ENCODE measurements at places on chromosomes 16 and 17.

DNA sequence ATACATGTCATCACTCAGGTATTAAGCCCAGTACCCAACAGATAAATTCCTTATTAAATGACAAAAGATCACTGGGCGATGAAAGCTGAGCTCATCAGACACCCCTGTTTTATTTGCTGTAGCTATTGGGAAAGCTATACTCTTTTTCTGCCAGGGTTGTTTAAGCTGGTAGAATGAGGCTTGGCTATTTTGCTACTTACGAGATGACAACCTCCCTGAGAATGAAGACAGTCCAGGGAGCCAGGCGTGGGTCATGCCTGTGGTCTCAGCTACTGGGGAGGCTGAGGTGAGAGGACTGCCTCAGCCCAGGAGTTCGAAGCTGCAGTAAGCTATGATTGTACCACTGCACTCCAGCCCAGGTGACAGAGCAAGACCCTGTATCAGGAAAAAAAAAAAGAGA is 4.3 kb upstream of the SH2B1 start:
- no peak for DNase-seq

GRCh38 chr16:6777624-6778023 is 555.0 kb upstream of the RBFOX1 start:
- DNase-seq, result no peak

DNA sequence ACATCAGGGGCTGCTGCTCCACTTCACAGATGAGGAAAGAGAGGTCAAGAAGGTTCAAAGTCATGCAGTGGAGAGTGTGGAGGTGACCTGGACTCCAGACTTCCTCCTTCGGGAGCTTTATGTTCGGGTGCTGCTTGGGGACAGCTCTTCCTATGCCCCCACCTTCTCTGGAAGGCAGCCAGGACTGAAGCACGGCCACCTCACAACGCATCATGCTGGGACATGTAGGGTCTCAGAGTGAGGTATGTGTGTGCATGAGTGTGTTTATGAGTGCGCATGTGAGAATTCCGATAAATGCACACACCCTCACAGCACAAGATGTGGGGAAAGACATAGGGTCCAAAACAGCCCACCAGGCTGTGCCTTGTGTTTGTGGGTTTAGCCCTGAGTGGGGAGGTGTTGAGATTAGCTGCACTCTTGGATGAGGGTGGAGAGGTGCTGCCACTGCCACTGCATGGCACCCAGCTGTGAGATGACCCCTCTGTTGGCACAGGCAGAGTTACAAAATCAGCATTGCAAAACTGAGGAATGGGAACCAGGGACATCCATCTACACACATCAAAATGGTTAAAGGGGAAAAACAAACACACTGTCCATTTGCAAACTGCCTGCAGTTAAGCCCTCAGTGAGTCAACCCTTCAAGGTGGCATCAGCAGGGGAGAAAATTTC is 367.4 kb downstream of the SEC14L1 start:
- DNase-seq, result no peak

GRCh38 chr16:3444032-3444388 is 530 bp downstream of the NAA60 start:
- no peak for DNase-seq

DNA sequence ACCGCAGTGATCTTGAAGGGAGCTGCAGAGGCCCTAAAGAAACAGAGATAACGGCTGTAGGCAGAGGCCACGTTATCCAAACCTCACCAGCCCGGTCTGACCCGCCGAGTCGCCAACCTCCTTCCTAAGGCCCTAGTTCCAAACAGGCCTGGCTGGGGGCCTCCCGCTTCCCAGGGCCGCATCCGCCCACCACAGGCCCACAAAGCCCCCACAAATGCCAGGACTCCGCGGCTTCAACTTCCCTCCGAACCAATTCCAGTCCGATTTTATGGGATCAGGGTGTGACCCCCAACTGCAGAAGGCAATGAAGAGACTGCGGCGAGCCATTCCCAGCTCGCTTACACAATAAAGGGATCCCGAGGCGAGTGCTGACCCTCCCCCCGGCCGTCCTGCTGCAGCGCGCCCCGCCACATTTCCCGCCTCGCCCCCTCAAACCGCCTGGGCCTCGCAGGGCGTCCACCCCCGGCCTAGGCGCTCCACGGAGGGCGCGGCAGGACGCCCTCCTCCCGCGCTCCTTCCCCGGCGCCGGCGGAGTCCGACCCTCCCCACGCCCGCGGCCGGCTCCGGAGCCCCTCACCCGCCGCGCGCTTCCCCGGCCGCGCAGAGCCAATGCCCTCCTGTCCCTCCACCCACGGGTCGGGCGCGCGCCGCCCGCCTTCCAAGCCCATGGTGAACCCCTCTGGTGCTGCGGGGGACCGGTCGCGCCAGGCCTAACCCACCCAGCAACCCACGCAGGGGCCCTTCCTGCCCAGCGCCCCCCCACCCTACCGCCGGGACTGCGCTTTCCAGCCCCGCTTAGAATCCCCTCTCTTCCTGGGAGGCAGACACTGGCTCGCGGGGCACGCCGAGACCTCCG is 926 bp downstream of the MYH10 start:
- peak; percentile 36 for DNase-seq

DNA sequence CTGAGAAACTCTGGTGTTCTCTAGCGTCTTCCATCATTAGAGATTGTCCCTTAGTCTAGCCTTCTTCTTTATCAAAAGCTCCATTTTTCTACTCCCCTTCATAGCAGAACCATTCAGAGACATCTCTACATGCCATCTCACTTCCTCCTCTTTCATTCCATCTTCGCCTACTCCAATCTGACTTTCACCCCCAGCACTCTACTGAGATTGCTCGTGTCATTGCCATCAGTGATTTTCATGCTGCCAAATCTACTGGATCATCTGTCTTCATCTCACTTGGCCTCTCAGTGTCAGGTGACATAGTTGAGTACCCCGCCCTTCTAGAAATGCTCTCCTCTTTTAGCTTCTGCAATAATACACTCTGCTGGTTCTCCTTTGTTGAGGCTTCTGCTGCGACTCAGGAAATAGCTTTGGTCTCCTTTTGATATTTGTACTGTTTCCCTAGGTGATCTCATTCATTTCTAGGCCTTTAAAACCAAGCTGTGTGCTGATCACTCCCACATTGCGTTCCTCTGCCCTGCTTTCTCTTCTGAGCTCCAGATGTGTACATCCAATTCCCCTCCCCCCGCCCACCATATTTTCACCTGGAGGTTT is 119.1 kb downstream of the FTO start:
- no peak for DNase-seq

- DNase-seq, result no peak
Measured at GRCh38 chr17:66849851-66850580, 15.1 kb downstream of the CACNG5 start.

DNA sequence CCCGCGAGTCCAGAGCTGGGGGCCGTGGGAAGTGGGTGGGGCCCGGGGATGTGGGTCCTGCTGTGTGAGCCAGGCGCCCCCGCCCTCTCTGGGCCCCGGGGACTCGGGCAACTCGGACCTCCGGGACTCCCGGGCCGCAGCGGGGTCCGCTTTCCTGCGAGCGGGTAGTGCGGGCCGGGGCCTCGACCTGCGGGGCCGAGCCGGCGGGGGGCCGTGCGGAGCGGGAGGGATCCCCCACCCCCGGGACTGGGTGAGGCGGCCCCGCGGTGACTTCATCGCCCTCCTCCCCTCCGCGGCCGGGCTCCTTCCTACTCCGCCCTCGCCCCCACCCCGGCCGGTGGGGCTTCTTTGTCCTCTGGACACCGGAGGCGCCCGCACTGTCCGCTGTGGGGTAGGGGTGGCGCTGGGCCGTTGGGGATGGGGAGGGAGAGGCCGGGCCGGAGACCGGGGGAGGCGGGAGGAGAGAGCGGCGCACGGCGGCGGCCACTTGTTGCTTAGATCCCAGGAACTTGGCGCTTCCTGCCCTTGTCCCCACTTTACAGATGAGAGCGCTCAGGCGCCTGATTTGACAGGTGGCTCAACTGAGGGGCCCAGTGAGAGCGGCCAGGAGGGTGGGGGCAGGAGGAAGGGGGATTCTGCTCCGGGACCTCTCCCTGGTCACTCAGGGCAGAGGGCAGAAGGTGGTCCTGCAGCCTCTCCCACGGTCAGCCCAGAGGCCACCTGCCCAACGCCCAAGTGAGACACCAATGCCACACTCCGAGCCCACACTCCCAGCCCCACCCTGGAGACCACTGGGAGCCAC is 874 bp downstream of the CMTM3 start:
- no peak for DNase-seq

DNA sequence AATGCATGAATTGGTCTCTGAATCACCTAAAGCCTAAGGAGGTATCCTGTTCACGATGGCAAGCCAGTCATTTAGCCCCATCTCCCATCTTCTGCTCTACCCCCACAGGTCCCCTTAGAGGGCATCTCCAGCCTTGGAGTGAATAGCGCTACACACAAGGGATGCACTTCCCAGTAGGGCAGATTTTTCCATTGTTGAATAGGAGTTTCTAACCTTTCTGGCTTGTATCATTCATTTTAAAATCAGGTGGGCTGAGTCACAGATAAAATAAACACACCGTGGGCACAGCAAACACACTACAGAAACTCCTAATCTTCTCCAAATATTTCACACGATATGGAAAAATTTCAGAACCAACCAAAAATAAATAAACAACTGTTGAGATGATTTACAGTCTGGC is 201.2 kb upstream of the NOG start:
- no peak for DNase-seq

DNA sequence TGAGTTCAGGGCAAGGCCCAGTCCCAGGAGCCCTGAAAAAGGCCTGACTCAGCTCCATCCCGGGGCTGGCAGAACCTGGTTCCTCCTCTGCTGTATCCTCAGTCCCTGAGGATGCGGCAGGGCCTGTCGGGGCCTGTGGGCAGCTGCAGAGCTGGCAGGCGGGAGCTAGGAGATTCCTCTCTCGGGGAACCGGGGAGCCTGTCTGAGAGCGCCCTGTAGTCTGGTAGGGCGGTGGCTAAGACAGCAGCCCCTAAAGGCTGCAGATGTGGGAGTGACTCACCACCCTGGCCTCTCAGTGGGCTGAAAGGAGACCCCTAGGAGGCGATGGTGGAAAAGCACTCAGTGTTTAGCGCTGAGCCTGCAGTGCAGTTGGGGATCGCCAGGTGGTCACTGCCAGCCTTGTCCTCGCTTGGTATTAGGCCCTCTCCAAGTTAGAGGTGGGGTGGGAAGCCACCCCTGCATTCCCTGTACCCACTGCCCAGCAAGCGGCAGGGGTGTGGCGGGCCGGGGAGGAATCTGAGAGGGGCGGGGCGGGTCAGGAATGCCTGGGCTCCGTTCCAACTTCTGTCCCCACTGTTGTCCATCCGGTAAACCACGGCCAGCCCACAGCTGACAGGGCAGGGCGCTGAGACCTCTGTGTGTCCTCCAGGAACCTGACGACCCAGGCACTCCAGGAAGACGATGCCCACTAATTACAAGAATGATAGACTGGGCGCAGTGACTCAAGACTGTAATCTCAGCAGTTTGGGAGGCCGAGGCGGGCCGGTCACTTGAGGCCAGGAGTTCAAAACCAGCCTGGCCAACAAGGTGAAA is 29.5 kb upstream of the CDH1 start:
- no peak for DNase-seq

DNA sequence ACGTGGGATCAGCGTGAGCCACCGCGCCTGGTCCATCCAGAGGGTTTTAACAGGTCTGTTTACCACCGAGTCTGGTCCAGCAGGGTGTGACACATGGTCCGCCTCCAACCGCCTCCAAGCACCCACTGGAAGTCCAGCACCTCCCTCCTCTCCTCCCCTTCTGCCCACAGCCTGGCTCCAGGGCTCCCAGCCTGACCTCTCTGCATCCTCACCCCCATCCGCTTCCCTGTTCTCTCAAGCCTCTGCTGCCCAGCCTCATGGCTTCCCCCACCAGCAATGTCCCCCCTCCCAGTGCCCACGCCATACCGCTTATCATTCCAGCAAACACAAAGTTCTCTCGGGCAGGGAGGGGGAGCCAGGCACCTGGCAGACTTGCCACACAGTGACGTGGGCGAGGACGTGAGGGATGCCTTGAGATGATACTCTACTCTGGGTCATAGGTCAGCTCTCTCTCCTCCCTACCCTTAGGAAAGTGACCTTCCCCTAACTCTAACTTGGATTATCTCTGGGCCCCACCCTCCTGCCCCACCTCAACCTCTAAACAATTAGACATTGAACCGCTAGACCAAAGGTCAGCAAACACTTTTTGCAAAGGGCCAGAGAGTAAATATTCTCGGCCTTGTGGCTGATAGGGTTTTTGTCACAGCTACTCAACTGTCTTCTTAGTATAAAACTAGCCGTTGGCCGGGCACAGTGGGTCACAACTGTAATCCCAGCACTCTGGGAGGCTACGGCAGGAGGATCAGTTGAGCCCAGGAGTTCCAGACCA is 23.1 kb downstream of the CDC42EP4 start:
- no peak for DNase-seq

DNA sequence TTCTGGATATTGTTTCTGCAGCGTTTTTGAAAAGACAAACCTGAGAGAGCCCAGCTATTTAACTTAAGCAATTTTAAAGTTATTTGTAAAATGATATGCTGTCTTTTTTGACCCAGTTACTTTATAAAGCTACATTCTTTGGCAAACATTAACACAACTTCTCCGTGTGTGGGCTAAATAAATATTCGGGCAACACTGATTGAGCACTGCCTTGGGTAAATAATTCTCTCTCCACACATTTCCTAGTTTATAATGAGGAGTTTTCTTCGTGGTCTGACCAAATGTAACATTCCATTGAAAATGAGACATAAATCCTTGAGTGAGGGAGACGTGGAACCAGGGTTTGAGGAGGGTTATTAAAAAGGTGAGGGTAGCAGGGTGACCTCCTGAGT is 142.8 kb downstream of the WWOX start:
- DNase-seq, result no peak

GRCh38 chr16:19102187-19102872 is 11.4 kb upstream of the ITPRIPL2 start:
- DNase-seq, result no peak

GRCh38 chr16:24131294-24131693 is 124.8 kb upstream of the CACNG3 start:
- no peak for DNase-seq

DNA sequence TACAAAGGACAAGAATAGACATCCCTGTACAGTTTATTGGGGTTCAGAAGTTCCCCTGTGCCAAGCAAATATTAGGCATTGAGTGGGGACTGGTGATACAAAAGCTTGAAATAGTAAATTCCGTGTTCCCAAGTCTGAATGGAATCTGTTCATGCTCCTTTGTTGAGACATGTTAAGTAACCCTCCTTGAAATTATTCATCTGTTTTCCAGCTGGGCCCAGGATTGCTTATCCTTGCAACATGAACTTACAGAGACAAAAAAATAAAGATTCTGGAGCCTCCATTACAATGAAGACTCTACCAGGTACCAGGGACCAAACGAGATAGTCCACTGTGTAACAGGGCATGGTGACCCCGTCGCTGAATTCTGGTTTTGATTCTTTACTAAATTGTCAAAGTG is 6.1 kb upstream of the CCL8 start:
- DNase-seq, result no peak

DNA sequence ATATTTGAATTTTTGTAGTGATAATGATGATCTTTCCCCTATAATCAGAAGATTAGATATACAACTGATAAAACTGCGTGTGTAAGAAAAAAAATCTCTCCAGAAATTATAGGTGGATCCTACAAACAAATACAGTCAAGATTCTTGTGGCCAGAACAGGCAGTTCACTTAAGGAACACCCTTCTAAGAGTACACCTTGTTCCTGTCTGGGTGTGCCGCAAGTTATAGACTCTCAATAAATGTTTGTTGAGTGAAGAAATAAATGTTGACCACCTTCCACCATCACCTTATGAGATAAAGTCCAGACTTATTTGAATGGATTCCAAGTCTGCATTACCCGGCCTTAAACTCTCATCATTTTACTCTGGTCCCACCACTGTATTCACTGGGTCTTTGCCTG is 45.7 kb upstream of the SCNN1B start:
- DNase-seq, result no peak

GRCh38 chr17:42193969-42194899 is at the start of gene GHDC:
Gene GHDC, minus strand, starts transcription at chr17:42194494. Its CDS starts 913 bp downstream, at chr17:42193581.
- peak; percentile 81 for DNase-seq

- DNase-seq, result no peak
Measured at GRCh38 chr17:61015966-61016365, 338.3 kb downstream of the BCAS3 start.

Data from NCI-H1092 treated with DMSO at 0.1 percent for 48 hours (cell line).